K562 (cell line): ENCODE measurements at places on chromosomes 3 and 15. TPM values are rescaled to one million over a fixed set of nuclear protein-coding genes. Genes with fewer than 3 reads are reported as not detected.

The OR4M2 gene
- not detected in 2 replicates for total RNA-seq

The MINDY4B gene
- not detected in 2 replicates for total RNA-seq

The CRABP1 gene
- 0.40 and 0.60 TPM in 2 replicates for total RNA-seq

The CLSTN2 gene
- total RNA-seq: 0.02 TPM in 2 replicates

The CMSS1 gene
- total RNA-seq: 75.7 and 78.7 TPM in 2 replicates

The FSD2 gene
- total RNA-seq: not detected in 2 replicates

DNA sequence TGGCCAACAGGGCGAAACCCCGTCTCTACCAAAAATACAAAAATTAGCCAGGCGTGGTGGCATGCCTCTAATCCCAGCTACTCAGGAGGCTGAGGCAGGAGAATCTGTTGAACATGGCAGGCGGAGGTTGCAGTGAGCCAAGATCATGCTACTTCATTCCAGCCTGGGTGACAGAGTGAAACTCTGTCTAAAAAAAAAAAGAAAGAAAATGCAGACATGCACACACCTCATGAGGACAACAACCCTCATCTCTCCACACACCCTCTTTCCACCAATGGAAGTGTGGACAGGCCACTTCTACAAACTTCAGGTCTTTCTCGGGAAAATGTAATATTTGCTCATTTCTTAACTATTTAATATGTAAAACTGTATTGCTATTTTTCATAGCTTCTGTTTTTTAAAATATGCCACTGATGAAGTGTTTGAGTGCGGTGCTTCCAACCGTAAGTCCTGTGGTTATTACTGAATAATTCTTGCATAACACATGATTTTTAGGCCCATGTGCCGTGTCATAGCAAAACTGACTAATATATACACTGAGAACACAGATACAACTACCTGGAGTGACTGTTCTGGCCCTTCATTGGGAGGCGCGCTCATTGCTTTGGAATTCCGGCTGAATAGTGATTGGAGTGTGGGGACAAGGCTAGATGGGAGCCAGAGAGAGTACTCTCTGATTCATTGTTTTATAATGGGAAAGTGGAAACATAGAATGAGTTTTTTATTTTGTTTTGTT, 23.1 kb downstream of the LRRC31 start:
- H3K4me1 ChIP-seq: no peaks in the 10 kb centered on the region
- no peak for DNase-seq
- H3K27me3 ChIP-seq: peaks cover 2% of the 10 kb centered on the region; the same call in 2 of the 3 replicates
- no peak overlapping the region for H3K27ac ChIP-seq

- peaks cover 32% of the 10 kb centered on the region for H3K4me1 ChIP-seq
- H3K27me3 ChIP-seq: no peaks in the 10 kb centered on the region
- no peak for DNase-seq
Measured at GRCh38 chr3:196121066-196121465, 39.2 kb upstream of the TFRC start.

DNA sequence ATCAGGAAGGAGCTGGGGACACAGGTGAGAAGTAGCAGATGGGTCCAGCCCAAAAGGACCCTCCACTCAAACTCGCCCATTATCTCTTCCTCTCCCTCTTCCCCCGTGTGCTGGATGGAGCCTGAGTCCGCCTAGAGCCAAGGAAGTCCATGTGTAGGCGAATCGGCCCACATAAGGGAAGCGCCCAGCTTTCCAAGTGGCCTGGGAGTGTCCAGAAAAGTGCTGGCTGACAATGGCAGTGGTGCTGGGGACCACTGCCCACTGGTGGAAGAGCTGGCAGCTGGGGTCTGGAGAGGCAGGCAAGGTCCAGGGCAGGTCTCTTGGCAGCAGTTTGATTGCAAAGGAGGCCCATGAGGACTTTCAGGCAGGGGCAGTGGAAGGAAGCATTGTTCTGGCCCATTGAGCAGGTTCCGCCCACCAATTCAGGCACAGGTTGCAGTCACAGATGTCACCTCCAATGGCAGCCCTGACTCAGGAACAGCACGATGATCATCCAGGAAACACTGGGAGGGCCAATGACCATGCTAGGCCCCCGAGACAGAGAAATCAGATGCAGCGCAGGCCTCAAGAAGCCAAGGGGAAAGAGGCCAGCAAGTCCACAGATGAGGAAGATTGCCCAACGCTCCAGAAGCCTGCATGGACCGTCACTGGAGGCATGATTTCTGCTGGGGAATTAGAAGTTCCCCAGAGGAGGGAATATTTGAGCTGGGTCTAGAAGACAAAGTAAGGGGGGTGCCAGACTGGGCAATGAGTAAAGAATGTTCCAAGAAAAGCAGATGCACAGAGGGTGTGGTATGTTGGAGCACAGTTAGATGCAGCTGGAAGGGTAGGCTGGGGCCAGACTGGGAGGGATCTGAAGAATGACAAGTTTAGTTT, 3.0 kb downstream of the MFGE8 start:
- H3K4me1 ChIP-seq: peaks cover 26% of the 10 kb centered on the region; the same call in 2 of the 3 replicates
- H3K27ac ChIP-seq: no peak overlapping the region
- peaks cover 59% of the 10 kb centered on the region for H3K36me3 ChIP-seq
- no peaks in the 10 kb centered on the region for H3K27me3 ChIP-seq
- no peak for DNase-seq

GRCh38 chr3:189821262-189821661, 190.1 kb downstream of the TP63 start:
- no peak for DNase-seq
- no peak overlapping the region for H3K27ac ChIP-seq

- no peaks in the 10 kb centered on the region for H3K36me3 ChIP-seq
- H3K27me3 ChIP-seq: no peaks in the 10 kb centered on the region
- H3K4me3 ChIP-seq: no peak overlapping the region
- H3K4me1 ChIP-seq: no peaks in the 10 kb centered on the region
- no peak for DNase-seq
- H3K27ac ChIP-seq: no peak overlapping the region
Measured at GRCh38 chr3:106514431-106514830, 645.6 kb upstream of the CBLB start.

DNA sequence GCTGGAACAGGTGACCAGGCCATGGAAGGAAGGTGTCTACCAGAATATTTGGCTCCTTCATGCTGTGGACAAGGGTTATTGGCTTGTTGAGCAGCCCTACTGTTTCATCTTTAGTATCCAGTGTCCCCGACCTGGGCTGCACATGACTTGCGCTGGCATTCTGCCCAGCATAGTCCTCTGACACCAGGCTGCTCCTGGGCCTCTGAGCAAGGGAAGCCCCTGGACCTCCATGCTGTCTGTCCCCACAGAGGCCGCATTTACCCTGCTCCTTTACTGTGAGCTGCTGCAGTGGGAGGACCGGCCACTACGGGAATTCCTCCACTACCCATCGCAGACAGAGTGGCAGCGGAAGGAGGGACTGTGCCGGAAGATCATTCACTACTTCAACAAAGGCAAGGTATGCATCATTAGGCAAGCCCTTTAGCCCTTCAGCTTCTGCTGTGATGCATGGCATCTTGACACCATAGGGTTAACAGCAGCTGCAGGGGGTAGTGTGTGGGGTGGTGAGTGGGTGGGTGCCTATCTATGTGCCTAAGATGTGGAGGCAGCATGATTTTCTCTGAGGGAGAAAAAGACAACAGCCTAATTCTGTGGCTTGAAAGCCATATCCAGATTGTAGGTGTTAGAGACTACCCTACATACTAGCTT, 44.0 kb upstream of the MANF start:
- no peaks in the 10 kb centered on the region; the same call in 1 of the 2 replicates for H3K27me3 ChIP-seq
- H3K4me1 ChIP-seq: no peaks in the 10 kb centered on the region
- H3K27ac ChIP-seq: no peak overlapping the region
- no peak for DNase-seq
- H3K36me3 ChIP-seq: no peaks in the 10 kb centered on the region

GRCh38 chr3:24566927-24567326, 72.3 kb upstream of the THRB start:
- H3K27me3 ChIP-seq: no peaks in the 10 kb centered on the region
- DNase-seq: no peak
- no peaks in the 10 kb centered on the region for H3K4me1 ChIP-seq
- no peaks in the 10 kb centered on the region for H3K36me3 ChIP-seq
- H3K4me3 ChIP-seq: no peak overlapping the region

- no peak overlapping the region for H3K4me3 ChIP-seq
- DNase-seq: peak; percentile 59
- H3K36me3 ChIP-seq: no peaks in the 10 kb centered on the region
- peaks cover 12% of the 10 kb centered on the region for H3K27me3 ChIP-seq
Measured at GRCh38 chr15:99755692-99756409, 22.6 kb upstream of the LYSMD4 start.
